ENCODE measurements at places on chromosomes 6 and 20.

- no peak for DNase-seq
These were observed 893.5 kb upstream of the MAP3K7 start for GRCh38 chr6:91480402-91480801.

- DNase-seq: no peak
These were observed 9.0 kb downstream of the CCDC167 start for GRCh38 chr6:37490536-37491170.

DNA sequence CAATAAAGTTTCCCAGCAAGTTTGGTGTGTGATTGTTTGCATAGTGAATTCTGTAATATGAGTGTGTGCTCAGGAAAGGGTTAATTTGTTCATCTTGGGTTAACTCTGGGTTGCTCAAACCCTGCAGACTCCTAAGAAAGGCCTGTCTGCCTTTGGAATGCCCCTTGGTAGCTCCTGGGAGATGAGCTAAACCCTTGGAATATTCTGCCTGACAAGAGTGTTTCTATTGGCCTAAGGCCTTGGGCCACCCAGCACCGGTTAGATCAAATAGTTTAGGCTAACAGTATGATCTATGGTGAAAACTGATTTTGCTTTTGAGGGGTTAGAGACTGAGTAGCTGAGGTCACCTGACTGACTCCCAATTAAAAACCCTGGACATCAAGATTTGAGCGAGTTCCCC lies 248.3 kb downstream of the GRM1 start:
- DNase-seq: no peak

- no peak for DNase-seq
These were observed 78.8 kb downstream of the PTCHD4 start for GRCh38 chr6:48032151-48032550.

DNA sequence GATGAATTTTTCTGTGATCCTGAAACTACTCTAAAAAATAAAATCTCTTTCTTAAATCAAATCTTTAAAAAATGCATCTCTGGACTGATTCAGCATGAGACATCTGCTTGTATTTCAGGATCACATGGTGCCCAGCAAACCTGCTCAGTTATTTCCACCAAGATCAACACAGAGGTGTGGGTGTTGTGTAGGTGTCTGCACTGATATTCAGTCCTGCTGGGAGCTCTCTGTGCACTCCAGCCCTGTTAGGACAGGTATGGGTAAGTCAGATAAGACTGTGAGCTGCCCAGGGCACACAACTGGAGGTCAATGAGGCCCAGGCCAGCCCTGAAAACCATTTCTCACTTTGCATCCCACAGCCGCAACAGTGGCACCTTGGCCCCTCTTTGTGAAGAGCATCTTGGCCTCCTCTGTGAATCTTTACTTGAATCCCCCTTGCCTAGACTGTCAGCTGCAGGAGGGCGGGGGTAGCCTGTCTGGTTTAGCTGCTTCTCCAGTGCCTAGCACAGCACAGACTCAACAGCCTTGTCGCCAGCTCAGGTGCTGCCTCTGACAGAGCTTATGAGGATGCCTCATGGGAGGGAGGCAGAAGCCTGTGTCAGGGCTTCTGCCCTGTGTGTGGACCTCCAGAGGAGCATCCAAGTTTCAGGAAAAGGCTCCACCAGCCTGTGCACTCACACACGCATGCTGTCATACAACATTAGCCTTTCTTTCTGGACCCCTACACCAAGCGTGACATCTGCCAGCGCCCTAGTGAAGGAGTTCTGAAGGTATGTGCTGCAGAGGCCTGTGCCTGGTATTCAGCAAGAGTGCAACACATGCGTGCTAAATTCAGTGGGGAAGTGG lies 187.6 kb upstream of the CST7 start:
- DNase-seq: no peak

- DNase-seq: no peak
These were observed 44.3 kb upstream of the SLC4A11 start for GRCh38 chr20:3283222-3283820.

DNA sequence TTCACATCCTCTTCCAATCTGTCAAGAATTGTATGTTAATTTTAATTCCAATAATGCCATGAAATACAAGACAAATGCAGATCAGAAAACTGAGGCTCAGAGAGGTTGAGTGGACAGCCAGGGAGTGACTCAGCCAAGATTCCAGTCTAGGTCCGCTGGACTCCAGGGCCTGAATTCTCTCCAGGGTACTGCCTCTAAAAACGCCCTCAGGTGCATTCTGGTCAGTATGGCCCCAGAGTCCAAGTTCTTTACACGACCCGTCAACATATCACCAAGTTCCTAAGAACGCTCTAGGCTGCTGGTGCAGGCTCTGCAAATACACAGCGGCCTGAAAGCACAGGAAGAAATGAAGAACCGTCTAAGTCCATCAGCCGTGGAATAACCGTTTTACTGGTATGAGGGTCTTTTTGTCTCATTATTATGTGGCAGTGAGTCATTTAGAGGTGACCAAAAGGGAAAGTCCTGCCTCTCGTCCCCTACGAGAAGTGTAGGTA lies 709 bp upstream of the ASXL1 start:
- DNase-seq: no peak

Data from stimulated activated CD4-positive, alpha-beta T cell treated with anti-CD3 and anti-CD28 coated beads, Interleukin-12 subunit alpha, Interleukin-12 subunit beta, amount 100 ng/mL, for 4 hours (primary cell).